ENCODE measurements at places on chromosomes 1 and 21.

- DNase-seq, result no peak
Measured at GRCh38 chr1:228099331-228099732, 3.8 kb downstream of the C1orf35 start.

DNA sequence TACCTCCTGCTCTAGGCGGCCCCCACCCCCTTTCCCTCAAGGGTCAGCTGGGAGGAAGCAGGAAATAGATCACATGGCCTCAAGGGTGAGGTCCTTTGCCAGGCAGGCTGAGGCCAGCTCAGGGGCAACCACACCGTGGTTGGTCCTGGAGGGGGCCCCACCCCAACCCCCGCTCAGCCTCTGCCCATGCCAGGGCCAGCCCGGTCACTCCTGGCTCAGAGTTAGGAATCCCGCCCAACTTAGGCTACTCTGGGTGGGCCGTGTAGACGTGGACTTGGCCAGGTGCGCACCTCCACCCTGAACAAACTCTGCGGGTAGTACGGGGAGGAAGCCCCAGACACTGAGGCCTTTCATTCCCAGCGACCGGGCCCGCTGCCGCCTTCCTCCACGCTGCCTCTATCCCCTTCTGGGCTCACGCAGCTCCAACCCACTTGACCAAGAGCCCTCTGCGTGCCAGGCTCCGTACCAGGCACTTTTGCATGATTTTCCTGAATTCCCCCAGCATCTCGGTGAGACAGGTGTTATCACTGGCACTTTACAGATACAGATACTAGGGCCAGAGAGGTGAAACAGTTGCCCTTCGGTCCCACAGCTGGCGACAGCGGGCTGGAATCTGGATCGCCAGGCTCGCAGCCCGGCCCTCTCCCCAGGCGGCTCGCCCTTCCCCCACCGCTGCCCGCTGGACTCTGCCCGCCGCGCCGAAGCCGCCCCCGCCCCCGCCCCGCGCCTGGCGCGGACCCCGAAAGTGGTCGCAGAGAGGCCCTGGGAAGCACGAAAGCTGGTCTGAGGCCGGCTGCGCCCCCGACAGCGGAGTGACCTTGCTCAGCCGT, 769 bp downstream of the GALE start:
- peak; percentile 72 for DNase-seq

GRCh38 chr1:157085421-157085820, 14.2 kb downstream of the ETV3L start:
- DNase-seq, result no peak

DNA sequence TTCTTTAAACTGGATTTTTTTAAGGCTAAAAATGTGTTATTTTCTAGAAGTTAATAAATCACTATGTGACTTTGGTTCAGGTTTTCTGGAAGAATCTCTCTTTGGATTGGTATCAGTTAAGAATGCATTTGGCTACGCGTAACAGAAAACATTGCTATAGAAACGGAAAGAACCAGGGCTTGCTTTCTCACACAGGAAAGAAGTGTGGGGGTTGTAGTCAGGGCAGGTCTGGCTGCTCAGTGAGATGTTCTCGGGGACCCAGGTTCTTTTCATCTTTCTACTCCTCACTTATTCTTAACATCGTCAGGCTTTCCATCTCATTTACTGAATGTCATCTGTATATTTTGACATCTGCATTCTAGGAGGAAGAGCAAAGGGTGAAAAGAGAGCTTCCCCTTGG, 191.4 kb downstream of the ZBTB18 start:
- DNase-seq, result no peak

GRCh38 chr21:42097860-42098454, 26.8 kb downstream of the UMODL1 start:
- DNase-seq, result no peak

DNA sequence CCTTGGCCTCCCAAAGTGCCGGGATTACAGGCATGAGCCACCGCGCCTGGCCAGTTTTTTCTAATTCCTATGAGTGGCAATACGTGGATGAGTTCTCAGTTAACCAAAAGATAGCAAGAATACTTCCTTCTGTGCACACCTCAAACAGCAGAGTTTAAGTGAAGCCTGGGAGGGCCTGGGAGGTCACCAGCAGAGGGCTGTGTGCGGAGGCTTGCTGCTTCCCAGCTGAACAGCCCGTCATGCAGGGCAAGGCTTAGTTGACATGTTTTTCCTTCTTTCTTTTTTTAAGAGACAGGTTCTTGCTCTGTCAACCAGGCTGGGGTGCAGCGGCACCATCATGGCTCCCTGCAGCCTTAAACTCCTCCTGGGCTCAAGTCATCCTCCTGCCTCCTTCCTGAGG, 17.8 kb downstream of the GNG4 start:
- no peak for DNase-seq

- DNase-seq, result no peak
Measured at GRCh38 chr1:50983219-50983802, 13.3 kb downstream of the CDKN2C start.

DNA sequence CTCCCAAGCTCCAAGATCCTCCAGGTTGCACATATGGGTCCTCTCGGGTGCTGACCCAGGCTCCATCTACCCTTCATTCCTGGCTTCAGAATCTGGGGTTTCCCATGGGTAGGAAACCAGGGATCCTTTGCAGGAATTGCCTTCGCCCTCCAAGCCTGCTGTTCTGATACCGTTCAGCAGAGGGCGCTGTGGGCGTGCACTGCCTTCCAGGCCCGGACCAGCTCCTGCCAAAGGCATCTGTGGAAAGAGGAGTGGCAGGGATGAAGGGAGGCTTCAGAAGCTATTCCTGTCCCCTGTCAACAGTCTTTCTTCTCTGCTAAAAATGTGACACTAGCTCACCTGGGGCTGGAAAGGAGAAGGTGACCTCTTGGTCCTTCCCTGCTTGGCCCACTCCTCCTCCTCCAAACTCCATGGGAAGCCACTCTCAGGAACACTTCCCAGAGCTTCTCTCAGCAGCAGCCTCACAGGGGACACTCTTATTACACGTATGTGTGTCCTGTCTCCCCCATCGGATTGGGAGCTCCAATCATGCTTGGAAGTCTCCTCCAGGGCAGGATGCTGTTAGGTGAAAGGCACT, 71.2 kb downstream of the VWA5B1 start:
- DNase-seq, result peak; percentile 88

- DNase-seq, result peak; percentile 39
Measured at GRCh38 chr1:99766378-99766800, at the start of gene FRRS1. TSS of gene FRRS1 (minus strand) at chr1:99766635. CDS start at chr1:99748768, 17,867 bp downstream.

DNA sequence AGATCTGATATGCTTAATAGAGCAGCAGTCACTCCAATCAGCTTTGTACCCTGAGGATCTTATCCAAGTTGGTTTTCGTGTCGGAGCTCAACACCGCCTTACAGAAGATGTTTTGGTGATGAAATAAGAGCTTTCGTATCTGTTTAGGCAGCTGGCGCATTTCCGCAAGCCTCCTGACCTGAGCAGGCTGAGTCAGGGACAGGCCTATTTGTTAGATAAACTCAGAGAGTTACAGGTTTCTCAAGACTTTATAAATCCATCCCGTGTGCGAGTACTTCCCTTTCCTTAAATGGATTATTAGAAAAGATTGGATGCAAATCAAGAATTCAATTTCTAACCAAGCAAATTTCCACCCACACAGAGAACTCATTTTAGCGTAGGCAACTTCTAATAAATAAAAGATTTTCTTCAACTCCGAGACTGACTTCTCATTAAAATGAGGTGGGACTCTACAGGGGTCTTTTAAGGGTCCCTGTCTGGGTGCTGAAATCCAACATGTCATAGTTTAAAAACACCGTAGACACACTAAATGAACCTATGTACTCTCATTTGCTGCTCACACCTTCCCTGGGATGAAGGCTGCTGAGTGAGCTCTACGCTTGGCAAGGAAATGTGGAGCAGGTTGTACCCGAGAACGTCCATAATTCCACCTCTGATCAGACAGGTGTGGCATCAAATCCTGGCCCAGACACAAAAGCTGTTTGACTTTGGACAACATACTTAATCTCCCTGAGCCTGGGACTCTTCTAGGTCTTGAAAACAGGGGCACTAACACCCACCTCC, 106.9 kb upstream of the F3 start:
- no peak for DNase-seq

GRCh38 chr1:66533804-66534740, at the start of gene SGIP1:
TSS of gene SGIP1 (plus strand) at chr1:66534153. CDS start at chr1:66534359, 206 bp downstream.
- DNase-seq, result peak; percentile 56

DNA sequence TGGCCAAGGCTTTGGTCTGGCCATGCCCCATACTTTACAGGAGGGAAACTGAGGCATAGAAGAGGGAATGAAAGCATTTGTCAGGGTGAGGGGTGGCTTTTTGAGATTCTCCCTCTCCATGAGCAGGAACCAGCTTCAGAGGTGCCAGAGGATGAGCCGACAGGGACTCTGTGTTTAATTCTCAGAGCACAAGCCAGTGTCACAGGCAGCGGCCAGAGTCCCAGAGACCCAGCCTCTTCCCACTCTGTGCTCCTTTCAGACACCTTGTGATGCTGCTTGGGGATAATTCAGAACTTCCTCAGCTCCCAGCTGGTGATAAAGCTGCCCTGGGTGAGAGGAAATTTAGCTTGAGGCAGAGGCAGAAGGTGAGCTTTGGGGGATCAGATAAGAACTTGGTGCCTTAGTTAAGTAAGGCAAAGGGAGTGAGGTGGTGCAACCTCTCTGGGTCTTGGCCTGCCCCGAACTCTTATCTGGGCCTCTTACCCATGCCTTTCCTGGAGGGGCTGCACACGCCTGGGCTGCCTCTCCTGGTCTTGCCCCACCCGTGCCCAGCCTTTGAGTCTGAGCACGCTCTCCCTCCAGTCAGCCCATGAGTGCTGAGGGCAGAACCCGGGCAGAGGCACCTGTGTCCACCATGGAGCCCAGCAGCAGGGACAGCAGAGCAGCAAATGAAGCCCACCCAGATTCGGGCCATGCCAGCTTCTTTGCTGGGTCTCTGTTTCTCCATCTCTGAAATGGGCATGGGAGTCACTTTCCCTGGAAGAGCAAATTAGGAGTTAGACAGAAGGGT, 175.6 kb upstream of the C1orf174 start:
- DNase-seq, result no peak

- no peak for DNase-seq
Measured at GRCh38 chr1:55445416-55445815, 230.3 kb upstream of the USP24 start.

- DNase-seq, result no peak
Measured at GRCh38 chr21:26795866-26796329, 49.3 kb downstream of the ADAMTS1 start.

- DNase-seq, result no peak
Measured at GRCh38 chr1:81600878-81601622, 199.7 kb upstream of the ADGRL2 start.

- DNase-seq, result no peak
Measured at GRCh38 chr1:21129407-21129806, 47.3 kb downstream of the EIF4G3 start.
